Naive thymus-derived CD8-positive, alpha-beta T cell (primary cell): ENCODE measurements at places on chromosomes 7 and 10.
A peak's percentile ranks its signal among the peaks of the same experiment; 100 is the strongest.

- no peak for DNase-seq
Observed at GRCh38 chr7:136845899-136846465, 22.5 kb upstream of the CHRM2 start.

- no peak for DNase-seq
Observed at GRCh38 chr7:99617192-99617781, 541 bp downstream of the ZSCAN25 start.

DNA sequence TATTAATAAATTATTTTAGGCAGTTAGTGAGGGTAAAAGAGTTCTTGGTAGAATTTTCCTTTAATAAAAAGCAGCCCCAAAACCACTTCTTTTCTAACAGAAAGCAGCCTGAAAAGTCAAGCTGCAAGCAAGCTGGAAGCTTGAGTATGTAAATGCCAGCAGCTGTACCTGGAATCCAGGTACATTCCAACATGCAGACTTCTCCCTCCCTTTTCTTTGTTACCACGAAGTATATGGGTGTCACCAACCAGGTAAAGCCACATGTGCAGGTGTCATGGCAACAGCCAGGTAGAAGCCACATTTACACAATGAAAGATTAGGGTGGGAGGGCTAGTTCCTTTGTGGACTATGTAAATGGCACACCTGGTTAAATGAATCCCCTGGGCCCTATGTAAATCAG, 114.6 kb downstream of the EPC1 start:
- no peak for DNase-seq

DNA sequence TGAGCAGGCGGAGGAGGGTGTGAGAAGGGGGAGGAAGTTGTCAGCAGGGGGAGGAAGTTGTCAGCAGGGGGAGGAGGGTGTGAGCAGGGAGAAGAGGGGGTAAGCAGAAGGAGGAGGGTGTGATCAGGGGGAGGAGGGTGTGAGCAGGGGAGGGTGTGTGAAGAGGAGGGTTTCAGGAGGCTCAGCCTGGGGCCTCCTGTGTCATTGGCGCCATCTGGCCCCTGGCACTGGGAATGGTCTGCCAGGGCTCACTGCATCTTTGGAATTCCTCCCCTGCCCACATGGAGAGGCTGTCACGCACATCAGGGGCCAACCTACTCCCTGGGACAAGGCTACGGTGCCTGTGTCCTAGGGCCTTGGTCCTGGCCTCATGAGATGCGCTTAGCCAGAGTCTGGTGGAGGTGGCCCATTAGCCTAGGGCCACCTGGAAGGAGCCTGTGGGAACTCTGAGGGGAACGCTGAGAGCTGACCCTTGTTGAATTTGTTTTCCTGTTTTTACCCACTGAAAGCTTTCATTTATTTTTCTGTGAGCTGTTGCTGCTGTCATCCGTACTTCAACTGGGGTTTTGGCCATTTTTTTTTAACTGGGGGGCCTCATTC, 18.0 kb downstream of the CAMK2B start:
- peak; percentile 13 for DNase-seq

DNA sequence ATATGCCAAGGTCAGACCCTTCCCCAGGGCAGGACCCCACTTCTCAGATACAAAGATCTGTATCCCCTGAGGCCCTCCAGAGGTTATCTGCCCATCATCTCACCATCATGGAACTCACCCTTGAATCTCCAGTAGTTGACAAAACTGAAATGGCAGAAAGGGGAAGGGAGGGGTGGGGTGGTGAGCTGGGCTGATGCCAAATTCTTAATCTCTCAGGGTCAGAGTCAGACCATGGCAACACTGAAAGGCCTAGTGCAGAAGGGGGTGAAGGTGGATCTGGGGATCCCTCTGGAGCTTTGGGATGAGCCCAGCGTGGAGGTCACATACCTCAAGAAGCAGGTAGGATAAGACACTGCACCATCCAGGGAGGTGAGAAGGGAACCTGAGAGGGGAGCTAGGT, 3.1 kb downstream of the CNPY4 start:
- no peak for DNase-seq

DNA sequence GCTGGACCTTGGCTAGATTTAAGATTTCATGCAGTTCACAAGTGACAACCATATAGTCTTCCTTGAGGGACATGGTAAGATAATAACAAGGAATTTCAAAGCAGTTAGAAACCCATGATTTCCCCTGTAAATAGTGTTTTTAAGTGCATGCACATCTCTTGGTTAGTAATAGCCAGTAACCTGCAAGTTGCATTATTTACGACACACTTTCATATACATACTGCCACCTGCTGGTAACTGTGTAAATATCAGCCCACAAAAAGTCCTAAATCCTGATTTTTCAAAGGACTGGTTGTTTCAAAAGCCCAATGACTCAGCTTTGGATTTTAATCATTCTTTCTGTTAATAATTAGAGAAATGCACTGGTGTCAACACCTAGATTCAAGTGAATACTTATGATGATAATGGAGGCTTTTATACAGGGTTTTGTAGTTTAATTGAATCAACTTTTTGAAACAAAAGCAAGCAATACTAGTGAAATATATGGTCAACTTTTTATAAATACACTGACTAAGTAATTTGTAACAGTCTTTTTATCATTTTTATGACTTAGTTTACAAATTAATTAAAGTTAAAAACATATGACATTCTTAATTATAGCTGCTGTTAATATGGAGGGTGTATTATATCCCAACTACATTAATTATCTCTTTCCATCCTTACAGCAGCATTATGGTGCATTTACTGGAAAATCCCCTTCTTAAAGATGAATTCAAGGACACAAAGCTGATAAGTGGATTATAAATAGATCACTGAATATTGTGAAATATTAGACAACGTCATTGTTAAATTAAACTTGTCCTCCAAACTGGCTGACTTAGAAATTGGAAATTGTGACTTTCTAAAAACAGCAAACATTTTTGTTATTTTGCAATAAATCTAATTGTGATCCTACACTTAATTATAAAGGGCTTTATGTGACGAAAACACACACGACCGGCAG, 367.7 kb upstream of the SEMA3D start:
- no peak for DNase-seq

DNA sequence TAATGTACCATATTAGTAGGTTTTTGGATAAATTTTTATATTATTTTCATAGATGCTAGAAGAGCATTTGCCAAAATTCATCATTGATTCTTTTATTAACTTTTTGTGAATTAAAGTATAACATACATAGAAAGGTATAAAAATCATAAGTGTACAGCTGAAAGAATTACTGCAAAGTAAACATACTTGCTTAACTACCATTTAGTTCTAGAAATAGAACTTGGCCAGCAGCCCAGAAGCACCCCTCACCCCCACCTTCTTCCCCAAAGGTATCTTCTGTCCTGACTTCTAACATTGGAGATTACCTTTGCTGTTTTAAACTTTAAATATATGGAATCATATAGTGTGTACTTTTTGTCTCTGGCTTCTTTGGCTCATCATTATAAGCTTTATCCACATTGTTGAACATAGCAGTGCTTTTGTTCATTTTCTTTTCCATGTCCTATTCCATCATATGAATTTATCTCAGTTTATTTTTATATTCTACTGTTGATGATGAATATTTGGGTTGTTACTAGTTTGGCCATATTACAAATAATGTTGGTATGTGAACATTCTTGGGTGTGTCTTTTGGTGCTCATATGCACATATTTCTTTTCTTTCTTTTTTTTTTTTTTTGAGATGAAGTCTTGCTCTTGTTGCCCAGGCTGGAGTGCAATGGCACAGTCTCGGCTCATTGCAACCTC, 142.8 kb downstream of the ADK start:
- no peak for DNase-seq

DNA sequence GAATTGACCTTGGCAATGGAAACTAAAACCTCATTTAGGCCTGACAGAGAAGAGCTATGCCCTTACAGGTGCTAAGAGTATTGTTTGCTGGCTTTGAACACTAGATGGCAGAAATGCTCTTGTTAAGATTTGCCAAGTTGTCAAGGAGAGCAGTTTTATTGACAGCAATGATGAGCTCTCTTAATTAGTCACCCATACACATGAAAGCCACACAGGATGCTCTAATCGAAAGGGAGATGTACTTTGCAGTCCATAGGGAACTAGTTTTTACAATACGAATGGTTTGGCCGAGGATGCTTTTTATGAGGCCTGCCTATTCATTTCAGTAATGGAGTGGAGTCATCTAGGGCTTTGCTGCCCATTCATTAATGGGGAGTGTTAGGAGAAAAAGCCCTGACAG, 45.4 kb upstream of the MBL2 start:
- no peak for DNase-seq

- DNase-seq = no peak
Observed at GRCh38 chr10:59553162-59553900, 156.3 kb downstream of the SLC16A9 start.
